ENCODE measurements at places on chromosomes 6 and 20.

DNA sequence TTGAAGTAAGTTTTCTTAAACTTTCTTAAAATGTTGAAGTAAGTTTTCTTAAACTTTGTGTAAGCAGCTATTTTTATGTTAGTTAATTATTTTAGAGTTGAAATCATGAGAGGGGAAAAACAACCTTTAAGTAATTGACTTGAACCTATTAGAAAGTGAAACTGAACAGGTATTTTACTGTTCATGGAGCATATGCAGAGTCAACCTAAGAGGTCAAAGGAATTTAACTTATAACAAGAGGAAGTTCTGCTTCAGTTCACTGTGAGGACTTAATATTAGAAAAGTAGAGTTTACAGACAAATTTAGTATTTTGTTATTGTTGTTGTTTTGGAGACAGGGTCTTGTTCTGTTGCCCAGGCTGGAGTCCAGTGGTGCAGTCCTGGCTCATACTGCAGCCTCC, 38.0 kb downstream of the CDYL start:
- DNase-seq = no peak

- no peak for DNase-seq
Measured at GRCh38 chr6:15430186-15430585, 184.3 kb downstream of the JARID2 start.

DNA sequence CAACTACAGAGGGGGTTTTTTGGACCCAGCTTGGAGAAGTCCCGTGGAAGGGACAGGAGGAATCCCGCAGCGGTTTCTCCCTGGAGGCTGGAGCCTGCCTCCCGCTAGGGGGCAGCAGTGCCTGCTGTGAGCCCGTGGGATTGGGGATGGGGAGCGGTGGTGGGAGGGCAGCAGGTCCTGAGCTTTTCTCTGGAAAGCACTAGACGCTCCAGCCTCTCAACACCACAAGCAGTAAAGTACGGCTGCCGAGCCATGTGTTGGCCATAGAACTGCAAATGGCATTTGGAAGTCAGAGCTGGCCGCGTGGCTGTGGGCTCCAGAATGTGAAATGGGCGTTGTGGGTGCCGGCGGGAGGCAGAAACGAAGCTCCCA, 47.8 kb downstream of the GMPR start:
- no peak for DNase-seq

DNA sequence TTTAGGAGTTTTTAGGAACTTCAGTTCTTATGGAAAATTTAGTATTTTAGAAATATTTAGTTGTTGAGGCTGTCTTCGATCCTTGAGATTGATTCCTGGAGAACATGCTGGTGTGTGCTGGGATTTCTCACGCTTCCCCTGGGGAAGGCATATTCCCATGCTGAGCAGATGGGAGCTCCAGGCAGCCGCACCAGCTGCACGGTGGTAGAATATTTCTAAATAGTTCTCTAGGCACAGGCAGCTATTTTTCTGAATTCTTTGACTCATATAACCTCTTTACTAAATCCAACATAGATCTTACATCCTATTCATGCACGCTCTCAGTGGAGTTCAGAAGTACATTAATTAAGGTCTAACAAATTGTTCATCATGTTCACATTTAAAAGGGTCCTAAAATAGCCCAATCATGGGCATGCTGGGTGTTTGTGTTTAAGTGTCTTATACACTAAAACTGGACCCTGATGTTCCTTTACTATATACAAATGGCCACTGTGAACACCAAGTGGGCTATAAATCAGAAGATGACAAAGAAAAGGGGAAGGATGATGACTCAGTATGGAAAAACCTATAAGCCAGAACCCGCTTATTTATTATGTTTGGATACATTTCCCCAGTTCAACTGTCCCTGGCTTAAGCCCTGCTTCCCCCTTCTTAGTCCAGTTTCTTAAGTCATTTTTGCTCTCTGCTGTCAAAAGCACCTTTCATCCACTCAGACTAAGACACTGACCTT, 138.5 kb downstream of the UST start:
- DNase-seq = peak; percentile 65

DNA sequence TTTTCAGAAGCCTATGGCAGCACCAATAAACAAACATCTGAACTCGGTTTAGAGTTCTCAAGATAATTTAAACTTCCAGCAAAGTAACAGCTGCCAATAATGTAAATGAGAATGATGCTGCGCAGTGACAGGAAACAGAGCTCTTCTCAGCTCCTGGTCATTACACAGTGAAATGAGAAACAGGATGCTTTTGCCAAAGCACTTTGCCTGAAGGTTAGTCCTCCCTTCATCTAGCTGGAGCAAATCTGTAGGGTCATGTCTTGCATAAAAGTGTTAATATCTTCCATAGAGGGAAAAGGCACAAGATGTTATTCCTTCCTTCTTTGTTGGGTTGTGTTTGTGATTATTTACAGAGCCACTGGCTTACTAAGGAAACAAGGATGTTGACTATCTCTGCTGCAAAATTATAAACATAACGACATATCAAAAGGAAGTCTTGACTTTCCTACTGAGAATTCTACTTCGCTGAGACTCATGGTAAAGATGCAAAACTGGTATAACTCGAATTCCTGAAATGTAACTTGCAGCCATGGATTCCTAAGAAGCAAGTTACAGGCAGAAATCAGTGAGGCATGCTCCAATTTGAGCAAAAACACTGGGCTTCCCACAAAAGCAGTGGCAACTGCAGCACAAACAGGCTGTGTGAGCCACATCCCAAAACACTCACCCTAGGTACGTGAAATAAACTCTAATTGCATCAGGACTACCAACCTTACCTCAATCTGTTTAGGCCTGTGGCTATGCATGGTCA, 102.5 kb upstream of the BEND6 start:
- no peak for DNase-seq

GRCh38 chr6:112180095-112180820, 74.1 kb downstream of the LAMA4 start:
- DNase-seq = peak; percentile 86

Data from HFFc6 (cell line).